ENCODE measurements at places on chromosomes 1 and 21. TPM values are rescaled to one million over a fixed set of nuclear protein-coding genes. Genes with fewer than 3 reads are reported as not detected.

The SLC1A7 gene
- total RNA-seq, result not detected

The KIAA1614 gene
- 2.3 TPM for total RNA-seq

The S100A5 gene
- not detected for total RNA-seq

The VWA1 gene
- total RNA-seq, result 21.9 TPM

The TRAF3IP3 gene
- total RNA-seq, result not detected

The SLC30A1 gene
- total RNA-seq, result 17.0 TPM

The PCNT gene
- total RNA-seq, result 39.6 TPM

The PSMB4 gene
- 352 TPM for total RNA-seq

The PTGFR gene
- 0.43 TPM for total RNA-seq

The ZBTB21 gene
- total RNA-seq, result 13.6 TPM

The KRTAP7-1 gene
- total RNA-seq, result not detected
